ENCODE measurements at places on chromosomes 16 and 17. TPM values are rescaled to one million over a fixed set of nuclear protein-coding genes. Genes with fewer than 3 reads are reported as not detected.

GRCh38 chr16:61831351-61831917 is 204.8 kb downstream of the CDH8 start:
- no peak for DNase-seq

DNA sequence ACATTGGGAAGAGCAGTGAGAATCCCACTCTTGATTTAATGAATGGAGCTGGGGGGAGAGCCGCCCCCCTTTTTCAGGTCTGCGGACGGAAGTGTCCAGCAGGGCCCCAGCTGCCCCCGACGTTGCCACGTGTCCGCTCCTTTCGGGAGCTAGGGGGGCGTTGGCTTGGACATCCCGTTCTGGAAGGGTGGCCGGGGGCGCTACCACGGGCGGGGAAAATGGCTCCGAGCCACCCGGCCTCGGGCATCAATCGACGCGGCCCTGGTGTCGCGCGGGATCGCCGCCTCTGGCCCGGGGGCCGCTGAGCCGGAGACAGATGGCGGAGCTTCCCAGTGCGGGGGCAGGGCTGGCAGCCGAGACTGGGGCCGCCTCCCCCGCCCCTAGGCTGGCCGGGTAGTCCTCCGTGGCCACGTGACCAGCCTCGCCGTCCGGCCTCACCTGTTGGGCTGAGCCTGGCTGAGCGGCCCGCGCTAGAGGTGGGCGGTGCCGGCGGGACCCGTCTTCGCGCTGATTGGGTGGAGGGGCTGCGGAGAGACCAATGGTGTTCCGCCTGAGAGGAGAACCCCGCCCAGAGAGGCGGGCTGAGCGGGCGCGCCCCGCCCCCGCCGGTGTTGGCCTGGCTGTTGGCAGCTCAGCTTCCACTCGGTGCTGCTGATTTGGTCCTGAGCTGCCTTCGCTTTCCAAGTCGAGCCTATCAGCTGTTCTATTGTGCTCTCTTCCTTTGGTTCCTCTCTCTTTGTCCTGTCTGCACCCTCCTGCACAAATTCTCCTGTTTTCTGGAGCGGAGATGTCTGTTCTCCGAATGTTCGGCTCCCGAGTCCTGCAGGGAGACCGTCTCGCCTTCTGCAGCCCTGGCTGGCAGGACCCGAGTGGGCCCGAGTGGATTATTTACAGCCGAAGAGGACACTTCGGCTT is 8.3 kb downstream of the HS3ST3B1 start:
- DNase-seq: peak; percentile 95

GRCh38 chr16:4175849-4176248 is 59.6 kb upstream of the ADCY9 start:
- DNase-seq: no peak

- DNase-seq: no peak
Observed at GRCh38 chr16:7834771-7835431, 502.3 kb downstream of the RBFOX1 start.

DNA sequence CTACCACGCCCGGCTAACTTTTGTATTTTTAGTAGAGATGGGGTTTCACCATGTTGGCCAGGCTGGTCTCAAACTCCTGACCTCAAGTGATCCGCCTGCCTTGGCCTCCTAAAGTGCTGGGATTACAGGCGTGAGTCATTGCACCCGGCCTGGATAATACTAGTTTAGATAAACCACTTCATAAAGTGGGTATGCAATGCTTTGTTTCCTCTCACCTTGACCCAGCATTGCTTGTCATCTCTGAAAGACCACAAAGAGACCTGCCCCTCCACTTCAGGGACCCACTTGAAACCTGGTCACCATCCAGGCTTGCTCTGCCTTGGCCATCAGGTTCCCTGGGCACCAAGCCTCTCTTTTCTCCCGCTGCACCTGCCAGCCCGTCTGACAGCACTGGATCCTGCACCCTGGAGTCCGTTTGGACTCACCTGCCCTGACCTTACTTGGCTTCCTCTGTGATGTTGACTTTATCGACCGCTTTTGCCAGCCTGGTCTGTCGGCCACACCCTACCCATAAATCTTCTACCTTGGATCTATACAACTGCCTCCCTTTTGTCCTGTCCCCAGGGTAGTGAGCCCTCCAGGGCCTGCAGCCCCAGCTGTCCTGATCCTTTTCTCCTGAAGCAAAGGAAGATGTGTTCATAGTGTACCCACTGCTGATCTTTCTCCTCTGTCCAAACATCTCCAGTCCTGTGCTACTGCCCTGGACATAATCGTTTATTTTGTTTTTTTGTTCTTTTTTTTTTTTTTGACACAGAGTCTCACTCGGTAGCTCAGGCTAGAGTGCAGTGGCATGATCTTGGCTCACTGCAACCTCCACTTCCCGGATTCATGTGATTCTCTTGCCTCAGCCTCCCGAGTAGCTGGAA is 12.7 kb upstream of the ZG16 start:
- no peak for DNase-seq

- DNase-seq: no peak
Observed at GRCh38 chr16:71524566-71525553, 1.4 kb upstream of the CHST4 start.

CDYL2 gene
- 12.6 TPM for total RNA-seq

KRT12 gene
- not detected for total RNA-seq

CCL13 gene
- 4.6 TPM for total RNA-seq

SOX9 gene
- 4.4 TPM for total RNA-seq
